HAP-1 (cell line): ENCODE measurements at places on chromosomes 13 and 19.

DNA sequence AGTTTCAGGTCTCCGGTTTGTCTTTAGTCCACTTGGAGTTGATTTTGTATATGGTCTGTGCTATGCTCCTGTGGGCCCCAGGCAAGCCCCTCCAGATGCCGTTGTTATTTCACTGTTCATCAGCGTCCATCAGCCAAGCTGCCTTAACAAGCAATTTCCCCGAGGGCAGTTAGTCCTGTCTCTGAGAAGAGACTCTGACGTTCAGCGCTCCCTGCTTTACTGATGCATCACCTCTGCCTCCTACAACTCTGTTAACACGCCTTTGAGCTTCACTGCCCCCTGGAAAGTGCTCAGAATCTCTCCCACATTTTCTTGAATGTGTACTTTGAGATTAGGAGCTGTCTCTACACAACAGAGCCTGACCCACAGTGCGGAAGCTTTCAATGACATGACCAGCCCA lies 41.8 kb upstream of the UBAC2 start:
- no peak for DNase-seq

GRCh38 chr13:25701304-25701703 lies 329.5 kb downstream of the ATP8A2 start:
- DNase-seq, result no peak

DNA sequence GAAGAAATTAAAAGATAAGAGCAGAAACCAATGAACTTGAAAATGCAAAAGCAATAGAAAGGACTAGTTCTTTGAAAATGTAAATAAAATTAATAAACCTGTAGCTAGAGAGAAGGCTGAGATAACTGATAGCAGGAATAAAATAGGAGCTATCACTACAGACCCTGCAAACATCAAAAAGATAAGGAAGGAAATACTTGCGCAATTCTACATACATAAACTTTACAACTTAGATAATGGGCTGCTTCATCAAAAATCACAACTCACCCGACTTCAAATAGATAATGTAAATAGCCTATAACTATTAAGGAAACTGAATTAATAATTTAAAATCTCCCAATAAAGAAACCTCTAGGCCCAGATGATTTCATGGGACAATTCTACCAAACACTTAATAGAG lies 3.5 kb upstream of the ATP4B start:
- DNase-seq, result no peak

DNA sequence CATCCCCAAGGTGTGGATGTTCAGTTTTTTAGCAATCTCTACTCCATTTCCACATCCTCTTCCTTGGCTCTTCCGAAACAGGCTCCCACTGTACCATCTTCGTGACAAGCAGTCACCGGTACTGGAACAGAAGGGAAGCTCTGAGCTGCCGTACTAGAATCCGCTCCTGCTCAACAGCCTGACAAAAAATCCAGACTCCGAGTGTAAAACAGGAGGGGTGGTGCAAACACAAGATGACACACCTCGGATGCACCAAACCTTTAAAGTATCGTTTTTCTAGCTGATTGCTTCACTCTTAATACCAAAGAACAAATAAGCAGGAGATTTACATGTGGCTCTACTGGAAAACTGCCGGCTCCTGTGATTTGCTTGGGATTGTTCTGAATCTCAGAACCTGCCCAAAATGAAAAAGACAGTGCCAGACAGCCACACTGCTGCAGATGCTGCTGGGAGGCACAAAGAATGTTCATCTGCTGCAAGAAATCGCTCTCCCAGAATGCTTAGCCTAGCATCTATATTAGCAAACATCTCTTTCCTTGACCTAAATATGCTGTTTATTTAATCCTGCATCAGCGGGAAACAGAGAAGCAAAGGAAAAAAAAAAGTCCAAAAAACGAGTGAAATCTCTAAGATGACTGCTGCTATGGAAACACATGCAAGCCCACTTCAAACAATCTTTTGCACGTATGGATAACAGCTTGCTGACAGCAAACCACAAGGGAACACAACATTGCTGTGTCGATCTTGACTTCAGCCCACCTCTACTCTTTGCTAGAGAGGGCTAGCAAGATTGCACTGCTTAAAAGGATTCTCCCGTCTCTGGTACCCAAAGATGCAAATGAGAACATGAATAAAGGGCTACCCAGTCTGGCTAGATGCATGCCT lies 38.0 kb upstream of the DOCK9 start:
- no peak for DNase-seq

DNA sequence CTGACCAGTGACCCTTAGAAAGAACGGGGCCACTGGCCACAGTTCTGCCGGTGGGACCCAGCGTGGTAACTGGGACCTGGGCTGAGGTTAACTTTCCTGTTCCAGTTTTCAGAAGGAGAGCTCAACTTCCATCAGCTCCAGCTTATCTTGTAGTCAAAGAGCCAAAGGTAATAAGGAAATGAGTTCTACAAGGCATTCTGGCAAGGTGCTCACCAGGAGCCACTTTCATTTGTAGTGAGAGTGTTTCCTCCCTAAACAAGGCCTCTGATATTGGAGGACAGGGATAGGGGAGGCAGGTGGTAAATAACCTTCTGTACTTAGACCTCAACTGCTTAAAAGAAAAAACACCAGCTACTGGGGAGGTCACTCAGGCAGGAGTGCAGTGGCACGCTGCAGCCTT lies 38.1 kb downstream of the PBX4 start:
- DNase-seq, result no peak

- DNase-seq, result no peak
Observed at GRCh38 chr13:52195401-52195837, 36.0 kb upstream of the NEK3 start.

DNA sequence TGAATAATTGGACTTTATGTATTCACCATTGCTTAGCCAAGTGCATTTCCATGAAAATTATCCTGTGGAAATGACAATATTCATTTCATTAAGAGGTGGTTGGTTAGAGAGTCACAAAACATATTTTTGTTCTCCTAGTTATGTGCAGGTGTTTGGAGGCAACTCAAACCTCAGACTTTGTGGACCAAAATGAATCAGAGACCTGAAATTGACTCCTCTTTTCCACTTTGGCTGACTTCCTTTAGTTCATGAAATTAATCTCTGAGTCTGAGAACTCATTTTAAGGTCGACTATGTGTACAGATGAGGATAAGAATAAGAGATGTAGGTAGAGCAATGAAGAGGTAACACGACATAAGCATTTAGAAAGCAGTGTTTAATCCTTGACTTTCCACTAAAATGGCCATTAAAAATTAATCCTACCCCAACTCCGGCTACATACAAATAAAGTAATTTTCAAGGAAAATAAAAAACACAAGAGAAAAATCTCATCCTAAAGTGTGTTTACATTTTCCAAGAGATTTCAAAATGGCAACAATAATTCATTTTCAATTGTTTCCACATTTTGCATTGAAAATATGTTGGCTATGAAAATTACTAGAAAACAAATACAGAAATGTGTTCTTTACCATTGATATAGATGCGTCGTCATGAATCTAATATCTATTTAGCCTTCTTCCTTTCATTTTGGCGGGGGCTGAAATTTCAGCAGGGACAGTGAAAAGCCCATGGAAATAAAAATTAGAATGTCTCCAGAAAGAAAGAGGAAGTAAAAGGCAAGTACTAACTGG lies 185.4 kb upstream of the CSNK1A1L start:
- DNase-seq, result no peak

DNA sequence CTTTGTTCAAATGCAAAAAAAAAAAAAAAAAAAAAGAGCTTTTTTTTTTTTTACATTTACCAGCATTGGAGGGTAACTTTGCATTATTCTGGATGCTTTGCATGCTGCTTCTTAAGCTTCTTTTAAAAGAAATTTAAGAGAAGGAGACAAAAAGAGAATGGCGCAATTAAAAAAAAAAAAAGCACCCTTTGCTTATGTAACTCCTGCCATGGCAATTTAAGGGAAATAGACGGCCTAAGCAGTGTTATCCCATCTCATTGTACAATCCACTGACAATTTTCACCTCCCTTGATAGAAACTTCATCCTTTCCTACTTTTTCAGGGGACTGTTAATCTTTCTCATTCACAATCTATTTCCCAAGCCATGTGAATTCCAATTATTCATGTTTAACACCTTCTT lies 129.8 kb downstream of the KCTD12 start:
- no peak for DNase-seq
